ENCODE measurements at places on chromosomes 6 and 20. TPM values are rescaled to one million over a fixed set of nuclear protein-coding genes. Genes with fewer than 3 reads are reported as not detected.

- H3K4me1 ChIP-seq: no peaks in the 10 kb centered on the region
- no peak for DNase-seq
- H3K4me3 ChIP-seq: no peak overlapping the region
- H3K27me3 ChIP-seq: no peaks in the 10 kb centered on the region
Observed at GRCh38 chr20:43567477-43567876, 8.7 kb downstream of the SGK2 start.

GRCh38 chr6:88814909-88815308, 148.5 kb downstream of the RNGTT start:
- no peak overlapping the region for H3K4me3 ChIP-seq
- H3K36me3 ChIP-seq: no peaks in the 10 kb centered on the region
- no peak for DNase-seq
- no peaks in the 10 kb centered on the region for H3K4me1 ChIP-seq
- H3K27me3 ChIP-seq: no peaks in the 10 kb centered on the region

GRCh38 chr20:56689318-56689717, 60.2 kb downstream of the TFAP2C start:
- no peak overlapping the region for H3K4me3 ChIP-seq
- no peak overlapping the region for H3K27ac ChIP-seq
- H3K4me1 ChIP-seq: no peaks in the 10 kb centered on the region
- no peaks in the 10 kb centered on the region for H3K36me3 ChIP-seq
- no peaks in the 10 kb centered on the region for H3K27me3 ChIP-seq

- H3K36me3 ChIP-seq: no peaks in the 10 kb centered on the region
- no peaks in the 10 kb centered on the region for H3K27me3 ChIP-seq
Observed at GRCh38 chr6:79605968-79606764, 25.0 kb upstream of the SH3BGRL2 start.

- no peak overlapping the region for H3K27ac ChIP-seq
- no peaks in the 10 kb centered on the region for H3K27me3 ChIP-seq
- no peaks in the 10 kb centered on the region for H3K36me3 ChIP-seq
- no peak overlapping the region for H3K4me3 ChIP-seq
Observed at GRCh38 chr6:56756219-56756789, 113.6 kb upstream of the DST start.

DNA sequence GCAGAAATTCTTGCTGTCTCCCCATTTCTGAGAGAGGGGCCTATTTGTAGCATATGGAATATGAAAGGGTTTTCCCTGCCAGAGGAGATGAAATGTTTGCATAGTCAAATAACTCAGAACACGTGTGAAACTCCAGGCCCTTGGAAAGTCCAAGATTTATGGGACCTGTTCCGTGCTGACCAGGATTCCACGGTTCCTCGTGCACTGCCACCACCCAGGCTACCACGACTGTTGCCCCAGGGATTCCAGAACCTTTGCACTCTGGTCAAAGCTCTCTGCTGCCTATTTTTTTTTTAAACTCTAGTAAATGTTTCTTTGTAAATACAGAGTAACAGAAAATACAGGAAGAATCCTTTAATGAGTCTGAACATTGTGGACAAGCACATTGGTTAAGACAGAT, 35.0 kb downstream of the MYLK4 start:
- no peak for DNase-seq

GRCh38 chr6:116562614-116563013, 8.7 kb upstream of the RWDD1 start:
- H3K36me3 ChIP-seq: no peaks in the 10 kb centered on the region
- H3K4me3 ChIP-seq: no peak overlapping the region
- no peak overlapping the region for H3K27ac ChIP-seq
- no peaks in the 10 kb centered on the region for H3K27me3 ChIP-seq
- no peaks in the 10 kb centered on the region for H3K4me1 ChIP-seq
- no peak for DNase-seq

DNA sequence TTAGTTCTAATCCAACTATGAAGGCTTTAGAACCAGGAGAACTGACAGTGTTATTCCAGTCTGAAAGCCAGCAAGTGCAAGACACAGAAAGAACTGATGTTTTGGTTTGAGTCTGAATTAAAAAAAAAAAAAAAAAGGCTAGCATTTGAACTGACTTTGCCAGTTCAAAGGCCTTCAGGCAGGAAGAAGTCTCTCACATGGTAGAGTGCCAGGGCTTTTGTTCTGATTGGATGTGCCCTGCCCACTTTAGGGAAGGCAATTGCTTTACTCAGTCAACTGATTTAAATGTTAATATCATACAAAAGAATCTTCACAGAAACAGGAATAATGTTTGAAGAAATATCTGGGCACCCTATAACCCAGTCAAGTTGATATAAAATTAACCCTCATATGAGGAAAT, 212.2 kb downstream of the HIVEP2 start:
- H3K27me3 ChIP-seq: no peaks in the 10 kb centered on the region
- DNase-seq: no peak
- H3K36me3 ChIP-seq: no peaks in the 10 kb centered on the region
- H3K4me3 ChIP-seq: no peak overlapping the region
- H3K27ac ChIP-seq: no peak overlapping the region
- no peaks in the 10 kb centered on the region for H3K4me1 ChIP-seq

The BMP5 gene
- total RNA-seq: 0.45 TPM

The FAM83C gene
- total RNA-seq: not detected

The SNAI1 gene
- 44.7 TPM for total RNA-seq

The EHMT2 gene
- total RNA-seq: 40.4 TPM
